ENCODE measurements at places on chromosomes 16 and 17.

DNA sequence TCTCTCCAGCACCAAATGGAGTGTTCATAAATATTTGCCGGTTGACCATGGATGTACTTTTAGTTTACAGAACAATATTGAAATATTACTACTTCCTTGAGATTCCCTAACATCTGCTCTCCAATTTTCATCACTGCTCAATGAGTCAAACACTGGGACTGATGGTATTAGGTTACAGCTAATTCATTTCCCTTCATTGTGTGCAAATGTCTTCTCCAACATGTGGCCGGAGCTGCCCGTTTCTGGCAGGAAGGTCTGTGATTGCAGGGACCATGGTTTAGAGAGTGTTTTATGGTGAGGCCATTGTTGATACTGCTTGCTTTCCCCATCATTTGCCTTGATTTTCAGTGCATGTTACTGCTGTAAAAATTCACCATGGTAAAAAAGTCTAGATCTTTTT, 209.3 kb downstream of the HS3ST3B1 start:
- DNase-seq, result no peak

DNA sequence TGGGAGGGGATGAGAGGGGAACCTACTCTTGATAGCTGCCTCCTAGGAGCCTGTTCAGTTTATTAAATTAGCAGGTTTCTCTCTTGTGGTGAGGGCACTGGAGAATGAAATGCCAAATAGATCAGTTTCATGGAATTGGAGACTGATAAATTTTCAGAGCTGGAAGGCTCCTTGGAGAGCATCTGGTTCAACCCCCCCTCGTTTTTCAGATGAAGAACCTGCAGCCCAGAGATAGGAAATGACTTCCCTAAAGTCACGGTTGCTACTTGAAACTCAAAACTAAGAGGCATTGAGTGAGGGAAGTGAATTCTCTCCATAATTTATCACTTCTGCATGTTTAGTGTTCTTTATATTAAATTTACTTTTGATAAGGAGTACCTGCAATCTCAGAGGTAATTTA, 366.0 kb upstream of the CCL2 start:
- no peak for DNase-seq

GRCh38 chr16:81831722-81832126, 52.6 kb downstream of the PLCG2 start:
- peak; percentile 48 for DNase-seq

DNA sequence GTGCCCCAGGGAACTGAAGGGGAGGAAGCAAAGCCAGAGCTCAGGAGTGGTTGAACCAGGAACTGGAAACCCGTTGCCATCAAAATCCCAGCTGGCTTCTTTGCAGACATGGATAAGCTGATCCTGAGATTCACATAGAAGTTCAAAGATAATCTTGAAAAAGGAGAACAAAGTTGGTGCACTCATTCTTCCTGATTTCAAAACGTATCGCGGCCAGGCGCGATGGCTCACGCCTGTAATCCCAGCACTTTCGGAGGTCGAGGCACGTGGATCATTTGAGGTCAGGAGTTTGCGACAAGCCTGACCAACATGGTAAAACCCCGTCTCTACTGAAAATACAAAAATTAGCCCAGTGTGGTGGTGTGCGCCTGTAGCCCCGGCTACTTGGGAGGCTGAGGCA, 7.1 kb downstream of the RAP1GAP2 start:
- no peak for DNase-seq

GRCh38 chr16:84224554-84224953, 15.3 kb downstream of the KCNG4 start:
- no peak for DNase-seq

- no peak for DNase-seq
These were observed 10.3 kb downstream of the ANKRD13B start for GRCh38 chr17:29603109-29603674.

Measured in T-helper 2 cell treated with Interferon-gamma antibody and Interleukin-4, amounts not matched to agents 5 μg/mL and 100 μg/mL, for 36 hours (primary cell).